ENCODE measurements at places on chromosomes 4 and X.
A peak's percentile ranks its signal among the peaks of the same experiment; 100 is the strongest.

- DNase-seq: no peak
Measured at GRCh38 chr4:155530290-155530689, 136.4 kb upstream of the GUCY1A1 start.

DNA sequence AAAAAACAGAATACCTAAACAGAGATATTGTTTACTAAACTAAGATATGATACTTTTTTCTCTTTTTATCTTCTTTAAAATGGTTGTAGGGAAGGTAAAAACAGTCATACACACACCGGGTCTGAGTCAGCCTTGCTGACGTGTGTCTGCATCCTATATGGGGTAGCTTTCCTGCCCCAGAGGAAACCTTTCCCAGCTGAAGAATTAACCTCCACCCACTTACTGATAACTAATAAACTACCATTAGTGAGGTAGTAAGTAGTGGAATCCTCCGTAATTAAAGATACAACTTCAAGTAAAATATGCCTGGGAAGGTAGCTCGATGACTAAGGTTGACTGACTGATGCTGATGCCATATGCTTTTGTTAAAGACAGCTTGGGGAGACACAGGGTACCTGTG, 312.2 kb downstream of the DCTD start:
- DNase-seq: peak; percentile 51

- DNase-seq: no peak
Measured at GRCh38 chrX:129007631-129008030, 515.7 kb downstream of the SMARCA1 start.

DNA sequence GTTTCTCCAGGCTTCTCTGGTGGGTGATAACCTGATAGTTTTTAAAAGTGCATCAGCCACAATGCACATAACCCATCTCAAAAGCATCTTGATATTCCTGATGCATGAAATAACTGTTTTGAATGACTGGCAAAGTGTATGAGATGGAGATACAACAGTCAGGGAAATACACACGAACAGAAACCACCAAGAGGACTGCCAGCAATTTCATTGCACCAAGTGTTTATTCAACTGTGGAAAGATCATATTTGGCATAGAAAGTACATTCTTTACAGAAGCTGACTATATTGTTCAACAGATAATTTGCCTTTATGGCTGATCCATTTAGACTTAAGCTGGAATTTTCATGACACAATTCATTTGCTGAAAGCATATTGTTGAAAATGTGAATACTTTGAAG, 139.5 kb downstream of the SLIT2 start:
- peak; percentile 38 for DNase-seq

GRCh38 chr4:12050357-12050756, 621.7 kb upstream of the HS3ST1 start:
- no peak for DNase-seq

- no peak for DNase-seq
Measured at GRCh38 chr4:122912810-122913575, 9.4 kb downstream of the NUDT6 start.

DNA sequence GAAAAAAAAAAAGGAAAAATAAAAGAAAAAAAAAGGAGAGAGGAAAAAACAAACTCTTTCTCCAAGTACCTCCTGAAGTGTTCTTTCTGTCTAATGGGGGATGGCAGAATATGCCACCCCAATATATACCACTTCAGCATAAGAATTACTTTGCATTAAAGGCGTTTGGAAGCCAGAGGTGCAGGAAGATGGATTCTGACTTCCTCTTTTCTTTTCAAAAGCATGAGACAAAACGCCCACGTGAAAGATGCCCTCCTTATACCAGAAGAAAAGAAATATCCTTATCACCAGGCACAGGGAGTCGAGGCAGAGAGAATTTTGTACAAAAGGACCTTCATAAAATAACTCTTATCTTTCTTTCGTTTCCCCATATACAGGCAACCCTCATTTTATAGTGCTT, 40.9 kb downstream of the COX18 start:
- no peak for DNase-seq

GRCh38 chrX:45324941-45325340, 124.3 kb upstream of the DIPK2B start:
- DNase-seq: no peak

- no peak for DNase-seq
Measured at GRCh38 chr4:52713456-52713937, 37.7 kb downstream of the ERVMER34-1 start.

GRCh38 chrX:15816886-15817285, 26.6 kb downstream of the ZRSR2 start:
- DNase-seq: no peak

GRCh38 chr4:37890801-37891259, at the start of gene TBC1D1:
TBC1D1 (plus strand) TSS chr4:37891084; CDS start chr4:37902096, 11,012 bp downstream.
- no peak for DNase-seq

DNA sequence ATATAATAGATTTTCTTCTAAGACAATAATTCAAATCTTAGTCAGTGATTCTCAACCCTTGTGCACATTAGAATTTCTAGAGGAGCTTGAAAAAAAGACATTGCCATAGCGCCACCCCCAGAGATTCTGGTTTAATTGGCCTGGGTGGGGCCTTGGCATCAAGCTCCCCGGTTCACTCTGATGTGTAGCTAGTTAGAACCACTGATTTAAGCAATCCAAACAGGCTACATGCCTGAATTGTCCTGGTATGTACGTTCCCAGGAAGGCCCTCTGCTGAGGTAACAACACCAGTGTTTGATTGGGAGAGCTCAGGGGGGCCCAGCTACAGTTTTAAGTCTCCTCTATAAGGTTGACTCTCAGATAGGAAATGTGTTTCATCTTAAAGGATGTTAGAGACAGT, 1.3 kb upstream of the ATP10D start:
- no peak for DNase-seq

GRCh38 chrX:9134366-9134765, 100.4 kb upstream of the FAM9B start:
- DNase-seq: no peak

GRCh38 chr4:81688085-81688484, 216.4 kb upstream of the RASGEF1B start:
- no peak for DNase-seq

- DNase-seq: no peak
Measured at GRCh38 chr4:147899512-147899911, 167.6 kb downstream of the ARHGAP10 start.

GRCh38 chr4:184203300-184203699, 14.4 kb downstream of the ENPP6 start:
- DNase-seq: no peak

DNA sequence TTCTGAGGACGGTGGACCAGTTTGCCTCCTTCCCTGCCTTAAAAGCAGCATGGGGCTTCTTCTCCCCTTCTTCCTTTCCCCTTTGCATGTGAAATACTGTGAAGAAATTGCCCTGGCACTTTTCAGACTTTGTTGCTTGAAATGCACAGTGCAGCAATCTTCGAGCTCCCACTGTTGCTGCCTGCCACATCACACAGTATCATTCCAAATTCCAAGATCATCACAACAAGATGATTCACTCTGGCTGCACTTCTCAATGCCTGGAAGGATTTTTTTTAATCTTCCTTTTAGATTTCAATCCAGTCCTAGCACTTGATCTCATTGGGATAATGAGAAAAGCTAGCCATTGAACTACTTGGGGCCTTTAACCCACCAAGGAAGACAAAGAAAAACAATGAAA, 255.3 kb downstream of the RAPGEF2 start:
- DNase-seq: peak; percentile 80

- no peak for DNase-seq
Measured at GRCh38 chrX:134737721-134738369, 79.6 kb upstream of the PLAC1 start.

DNA sequence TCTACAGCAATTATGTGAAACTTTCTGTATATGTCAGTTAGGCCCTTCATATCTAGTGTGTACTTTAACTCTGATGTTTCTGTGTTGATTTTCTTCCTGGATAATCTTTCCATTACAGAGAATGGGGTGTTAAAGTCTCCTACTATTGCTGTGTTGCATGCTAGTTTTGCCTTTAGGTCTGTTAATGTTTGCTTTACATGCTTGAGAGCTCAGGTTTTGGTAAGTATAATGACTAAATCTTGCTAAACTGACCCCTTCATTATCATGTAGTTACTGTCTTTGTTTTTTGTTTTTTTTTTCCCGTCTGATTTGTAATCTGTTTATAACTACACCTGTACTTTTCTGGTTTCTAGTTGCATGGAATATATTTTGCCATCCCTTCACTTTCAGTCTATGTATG, 63.6 kb upstream of the UGT2B15 start:
- no peak for DNase-seq

- DNase-seq: no peak
Measured at GRCh38 chrX:29580560-29580959, 634.8 kb upstream of the MAGEB2 start.

GRCh38 chrX:5397409-5397808, 831.3 kb downstream of the NLGN4X start:
- no peak for DNase-seq

- DNase-seq: no peak
Measured at GRCh38 chr4:20252656-20253282, 1.1 kb downstream of the SLIT2 start.

GRCh38 chrX:115940348-115940747, 230.2 kb upstream of the AGTR2 start:
- no peak for DNase-seq

- no peak for DNase-seq
Measured at GRCh38 chr4:19425146-19425545, 826.6 kb upstream of the SLIT2 start.

DNA sequence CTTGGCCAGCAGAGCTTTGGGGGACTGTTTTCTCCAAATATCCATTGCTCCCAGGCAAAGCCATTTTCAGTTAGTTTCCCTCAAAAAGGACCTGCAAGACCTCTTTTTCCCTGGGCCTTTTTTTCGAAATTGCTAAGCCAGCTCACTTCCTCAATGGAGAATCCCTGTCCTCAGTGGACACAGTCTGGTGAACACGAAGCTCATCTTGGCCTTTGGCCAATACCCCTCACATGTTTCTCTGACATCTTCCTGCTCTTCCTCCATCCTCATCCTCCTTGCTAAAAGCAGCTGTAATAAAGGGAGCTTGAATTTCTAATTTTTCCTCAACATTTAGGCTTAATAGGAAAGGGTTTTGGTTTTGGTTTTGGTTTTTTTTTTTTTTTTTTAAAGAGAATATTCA, 17.6 kb upstream of the PRPS1 start:
- no peak for DNase-seq

GRCh38 chr4:179447308-179447707, 2005.1 kb upstream of the AGA start:
- no peak for DNase-seq

- DNase-seq: peak; percentile 30
Measured at GRCh38 chr4:6560416-6561172, 14.4 kb upstream of the MAN2B2 start.

- DNase-seq: no peak
Measured at GRCh38 chr4:54764476-54764875, 106.7 kb downstream of the KIT start.

DNA sequence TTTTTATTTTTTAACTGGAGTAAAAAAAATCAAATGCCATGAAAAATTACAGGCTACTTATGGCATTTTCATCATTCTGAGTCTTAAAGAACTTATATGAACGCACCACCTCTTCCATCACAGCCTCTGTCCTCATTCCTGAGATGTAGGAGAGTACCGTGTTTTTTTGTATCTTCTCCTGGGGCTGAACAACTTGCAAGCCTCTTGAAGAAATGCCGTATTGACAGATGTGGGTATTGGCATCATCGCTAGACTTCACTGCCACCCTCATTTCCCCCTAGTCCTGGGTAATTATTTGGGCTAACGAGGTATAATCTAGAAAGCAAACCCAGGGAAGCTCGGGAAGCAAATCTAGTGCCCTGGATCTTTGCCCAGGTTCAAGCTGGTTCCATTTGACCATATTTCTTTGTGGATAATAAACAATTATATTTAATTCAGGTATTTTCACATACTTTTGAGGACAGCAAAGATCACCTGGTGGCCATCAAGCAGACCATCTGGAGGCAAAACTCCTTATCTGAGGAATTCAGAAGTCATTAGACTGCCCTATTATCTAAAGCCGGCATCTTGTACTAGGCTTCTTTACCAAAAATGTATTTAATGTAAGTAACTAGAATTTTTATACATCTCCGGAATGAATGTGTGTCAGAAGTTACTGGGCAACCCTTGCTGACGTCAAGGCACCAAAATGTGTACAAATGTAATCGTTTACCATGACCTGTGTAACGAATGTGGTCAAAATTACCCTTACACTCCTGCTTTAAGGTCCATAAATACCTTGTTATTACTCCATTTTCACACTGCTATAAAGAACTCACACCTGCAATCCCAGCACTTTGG, 55.9 kb upstream of the WDR19 start:
- DNase-seq: no peak

GRCh38 chr4:140326395-140326993, 47.0 kb upstream of the SCOC start:
- no peak for DNase-seq

GRCh38 chr4:184745831-184746795, 12.2 kb upstream of the CENPU start:
- peak; percentile 85 for DNase-seq

DNA sequence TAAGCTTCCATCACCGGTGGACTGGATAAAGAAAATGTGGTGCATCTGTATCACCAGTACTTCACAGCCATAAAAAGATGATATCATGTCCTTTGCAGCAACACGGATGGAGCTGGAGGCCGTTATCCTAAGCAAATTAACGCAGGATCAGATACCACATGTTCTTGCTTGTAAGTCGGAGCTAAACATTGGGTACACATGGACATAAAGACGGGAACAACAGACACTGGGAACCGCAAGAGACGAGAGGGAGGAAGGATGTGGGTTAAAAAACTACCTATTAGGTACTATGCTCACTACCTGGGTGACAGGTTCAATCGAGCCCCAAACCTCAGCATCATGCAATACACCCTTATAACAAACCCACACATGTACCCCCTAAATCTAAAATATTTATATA, 16.3 kb upstream of the IDS start:
- no peak for DNase-seq

DNA sequence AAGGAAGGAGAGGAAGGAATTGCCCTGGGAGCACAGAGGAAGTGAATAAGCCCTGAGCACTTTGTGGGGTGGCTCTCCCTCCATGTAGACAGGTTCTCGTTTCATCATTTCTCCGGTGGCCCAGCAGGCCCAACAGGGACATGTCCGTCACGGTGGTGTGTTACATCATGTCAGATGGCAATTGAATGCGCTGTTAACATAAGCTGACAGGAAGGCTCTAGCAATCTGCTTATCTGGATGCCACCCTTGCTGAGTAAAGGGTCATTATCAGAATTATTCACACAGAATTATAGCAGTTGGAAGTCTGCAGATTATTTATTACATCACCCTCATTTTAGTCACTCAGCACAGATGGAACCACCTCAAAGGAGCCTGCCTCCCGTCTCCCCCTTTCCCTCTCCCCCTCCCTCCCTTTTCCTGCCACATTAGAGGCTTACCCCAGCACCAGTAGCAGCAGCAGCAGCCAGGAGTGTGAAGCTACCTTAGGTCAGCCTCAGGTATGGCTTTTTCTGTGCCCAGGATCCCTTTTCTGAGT, 124.3 kb upstream of the TRIM2 start:
- DNase-seq: no peak
